A549 treated with CpdA at 1 μM for 4 hours (cell line): ENCODE measurements at places on chromosomes 5 and 9. TPM values are rescaled to one million over a fixed set of nuclear protein-coding genes. Genes with fewer than 3 reads are reported as not detected.

Gene JAKMIP2
- not detected in 5 replicates for total RNA-seq

Gene ANXA2R
- 1.9 to 2.4 TPM (median 2.2 TPM) in 5 replicates for total RNA-seq

Gene GABRA6
- not detected in 5 replicates for total RNA-seq

Gene ARAP3
- total RNA-seq = 3.8 to 6.2 TPM (median 4.9 TPM) in 5 replicates

Gene ACOT12
- total RNA-seq = 0.08 TPM in 1 of 5 replicates, not detected in the others

Gene ADAMTSL2
- not detected in 5 replicates for total RNA-seq

Gene AK8
- total RNA-seq = 0.84 to 1.4 TPM (median 1.2 TPM) in 5 replicates

Gene PCDHB5
- 1.2 to 1.9 TPM (median 1.5 TPM) in 5 replicates for total RNA-seq

Gene FANCG
- total RNA-seq = 46.9 to 58.5 TPM (median 56.2 TPM) in 5 replicates

Gene RGS7BP
- total RNA-seq = not detected in 5 replicates

Gene SLC6A7
- 0.01 to 0.07 TPM in 2 of 5 replicates, not detected in the others for total RNA-seq

Gene PCA3
- not detected in 5 replicates for total RNA-seq

Gene EFNA5
- 15.0 to 20.9 TPM (median 19.2 TPM) in 5 replicates for total RNA-seq

Gene CARD9
- 0.69 to 2.4 TPM (median 1.2 TPM) in 5 replicates for total RNA-seq

Gene CDHR2
- total RNA-seq = 0.04 to 0.15 TPM (median 0.10 TPM) in 4 of 5 replicates, not detected in the other

Gene COL15A1
- total RNA-seq = 0.25 to 0.36 TPM (median 0.28 TPM) in 5 replicates

Gene ASPN
- total RNA-seq = not detected in 5 replicates
